Stromal cell of bone marrow (primary cell): ENCODE measurements at places on chromosomes 4 and X.
A peak's percentile ranks its signal among the peaks of the same experiment; 100 is the strongest.

DNA sequence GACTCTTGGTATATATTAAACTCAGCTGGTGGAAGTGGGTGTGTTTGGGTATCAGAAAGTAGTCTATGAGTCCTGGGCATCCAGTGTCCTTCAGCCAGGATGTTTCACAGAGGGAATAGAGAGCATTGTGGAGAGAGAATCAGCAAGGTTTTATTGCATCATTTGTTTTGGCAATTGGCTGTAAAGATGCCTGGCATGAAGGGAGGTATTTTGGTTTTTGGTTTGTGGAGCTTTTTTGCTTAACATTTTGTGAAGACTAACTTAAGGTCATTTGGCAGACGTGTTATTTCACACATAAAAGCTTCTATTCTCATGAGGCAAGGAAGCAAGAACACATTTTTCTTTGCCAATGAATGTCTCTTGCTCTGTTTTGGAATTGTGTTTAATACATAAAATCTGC, 71.1 kb downstream of the DCLK2 start:
- peak; percentile 23 for DNase-seq

DNA sequence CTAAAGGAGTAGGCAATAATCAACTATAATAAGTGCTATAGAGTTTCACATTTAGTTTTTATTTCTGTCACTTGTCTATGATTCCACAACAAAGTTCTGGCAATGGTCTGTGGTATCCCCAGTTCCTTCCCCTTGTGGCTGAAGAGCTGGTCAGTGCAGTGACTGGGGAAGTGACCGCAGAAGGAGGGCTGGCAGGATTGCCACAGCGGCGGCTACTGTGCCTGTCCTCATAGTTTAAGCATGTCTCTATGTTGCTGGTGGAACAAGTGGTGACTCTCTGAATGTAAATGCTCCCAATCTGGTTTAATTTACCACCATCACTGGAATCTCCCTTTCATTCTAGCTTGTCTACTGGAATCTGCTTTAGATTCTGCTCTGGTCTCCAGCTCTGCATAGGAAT, 170.6 kb upstream of the GK2 start:
- DNase-seq = no peak

- DNase-seq = no peak
Observed at GRCh38 chr4:170003071-170004070, 22.8 kb downstream of the MFAP3L start.

- DNase-seq = no peak
Observed at GRCh38 chrX:103663981-103664762, 22.3 kb downstream of the MORF4L2 start.

DNA sequence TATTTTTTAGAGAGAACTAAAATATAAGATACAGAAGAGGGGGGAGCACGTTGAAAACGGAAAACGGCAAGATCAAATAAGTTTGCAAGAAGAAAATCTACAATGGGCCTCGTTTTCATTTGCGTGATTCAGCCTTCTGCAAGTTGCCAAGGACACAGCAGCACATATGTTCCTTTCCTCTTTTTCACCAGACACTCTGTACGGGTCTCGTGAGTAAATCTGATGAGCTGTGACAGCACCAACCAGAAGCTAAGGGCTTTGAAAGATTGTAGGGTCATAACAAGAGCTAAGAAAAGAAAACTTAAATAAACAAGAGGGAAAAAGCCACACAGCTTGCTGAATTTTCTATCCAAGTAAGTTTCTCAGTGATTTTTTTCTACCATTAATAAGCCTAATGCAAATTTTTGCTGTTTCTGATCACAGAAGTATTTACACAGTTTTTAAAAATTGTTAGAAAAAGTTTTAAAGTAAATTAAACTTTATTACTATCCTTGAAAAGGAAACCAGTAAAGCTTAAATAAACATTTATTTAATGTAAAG, 63.4 kb downstream of the SCML2 start:
- no peak for DNase-seq

- no peak for DNase-seq
Observed at GRCh38 chrX:22109442-22109841, 77.3 kb downstream of the PHEX start.

DNA sequence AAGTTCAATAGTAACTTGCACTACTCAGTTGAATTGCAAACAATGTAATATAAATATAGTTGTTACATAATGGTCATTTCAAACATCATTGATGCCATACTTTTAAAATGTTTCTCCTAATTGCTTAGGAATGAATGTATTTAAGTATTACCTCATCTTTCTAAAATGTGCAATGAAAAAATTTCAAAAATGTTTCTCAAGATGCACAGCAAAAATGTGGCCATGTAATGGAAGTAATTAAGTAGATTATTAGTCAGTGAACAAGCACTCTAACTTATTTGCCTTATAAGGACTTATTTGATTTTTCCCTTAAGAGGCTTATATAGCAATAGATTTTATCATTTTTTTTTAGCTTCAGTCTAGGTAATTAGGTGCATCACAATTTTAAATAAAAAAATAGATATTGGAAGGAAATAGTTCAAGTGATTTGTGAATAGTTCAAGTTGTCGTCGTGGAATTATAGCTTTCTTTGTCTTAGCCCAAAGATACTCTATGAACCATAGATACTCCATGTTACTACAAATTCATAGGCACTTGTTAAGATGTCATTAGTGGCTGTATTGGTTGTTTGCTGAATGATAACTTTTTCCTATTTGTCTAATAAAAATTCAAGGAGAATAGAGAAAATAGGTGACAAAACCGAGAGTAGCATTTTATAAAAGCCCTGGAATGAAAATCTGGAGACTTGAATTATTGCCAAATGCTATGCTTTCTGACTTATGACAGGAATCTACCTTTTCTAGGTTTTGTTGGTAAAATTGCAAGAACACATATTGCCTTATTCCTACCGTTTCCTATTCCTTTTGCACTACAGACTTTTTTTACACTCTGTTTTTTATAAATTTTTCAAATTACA, 118.5 kb downstream of the TLL1 start:
- DNase-seq = no peak

- DNase-seq = no peak
Observed at GRCh38 chr4:76611616-76612207, 176.7 kb downstream of the SHROOM3 start.

GRCh38 chrX:135505351-135505750, 15.1 kb upstream of the INTS6L start:
- no peak for DNase-seq

GRCh38 chrX:13059637-13060499, 15.4 kb upstream of the FAM9C start:
- DNase-seq = peak; percentile 70

GRCh38 chr4:74628852-74629620, 165.3 kb downstream of the BTC start:
- no peak for DNase-seq

GRCh38 chr4:146121757-146122156, 53.8 kb upstream of the LSM6 start:
- DNase-seq = no peak

- DNase-seq = no peak
Observed at GRCh38 chrX:2224161-2224560, 276.6 kb downstream of the DHRSX start.

DNA sequence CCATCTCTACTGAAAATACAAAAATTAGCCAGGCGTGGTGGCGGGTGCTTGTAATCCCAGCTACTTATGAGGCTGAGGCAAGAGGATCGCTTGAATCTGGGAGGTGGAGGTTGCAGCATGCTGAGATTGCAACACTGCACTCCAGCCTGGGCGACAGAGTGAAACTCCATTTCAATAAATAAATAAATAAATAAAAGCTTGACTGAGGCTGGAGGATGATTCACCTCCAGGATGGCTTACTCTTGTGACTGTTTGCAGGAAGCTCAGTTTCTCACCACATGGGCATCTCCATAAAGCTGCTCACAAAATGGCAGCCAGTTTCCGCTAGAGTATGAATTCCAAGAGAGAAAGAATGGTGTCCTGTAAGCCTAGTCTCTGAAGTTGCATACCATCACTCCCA, 191.7 kb upstream of the EDNRA start:
- no peak for DNase-seq

GRCh38 chrX:18210470-18210869, 10.2 kb downstream of the BEND2 start:
- DNase-seq = peak; percentile 2

DNA sequence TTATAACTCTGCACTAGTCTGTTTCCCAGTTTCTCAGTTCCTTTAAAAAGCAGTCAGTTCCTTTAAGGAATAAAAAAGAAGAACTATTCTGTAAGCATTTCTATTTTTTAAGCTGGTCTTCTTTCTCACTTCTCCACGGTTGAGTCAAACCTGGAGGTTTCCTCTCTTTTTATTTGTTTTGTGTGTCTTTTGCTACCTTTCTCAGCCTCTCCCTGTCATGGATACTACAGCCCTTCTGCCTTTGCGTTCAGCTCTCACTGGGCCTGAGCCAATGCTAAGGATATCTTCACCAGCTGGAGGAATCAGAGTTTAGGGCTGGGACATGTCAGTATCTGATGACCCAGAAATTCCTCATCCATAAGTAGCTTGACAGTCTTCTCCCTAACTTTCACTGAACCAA, 49.7 kb upstream of the PRKX start:
- no peak for DNase-seq

- no peak for DNase-seq
Observed at GRCh38 chrX:25004040-25004439, 11.7 kb downstream of the ARX start.

DNA sequence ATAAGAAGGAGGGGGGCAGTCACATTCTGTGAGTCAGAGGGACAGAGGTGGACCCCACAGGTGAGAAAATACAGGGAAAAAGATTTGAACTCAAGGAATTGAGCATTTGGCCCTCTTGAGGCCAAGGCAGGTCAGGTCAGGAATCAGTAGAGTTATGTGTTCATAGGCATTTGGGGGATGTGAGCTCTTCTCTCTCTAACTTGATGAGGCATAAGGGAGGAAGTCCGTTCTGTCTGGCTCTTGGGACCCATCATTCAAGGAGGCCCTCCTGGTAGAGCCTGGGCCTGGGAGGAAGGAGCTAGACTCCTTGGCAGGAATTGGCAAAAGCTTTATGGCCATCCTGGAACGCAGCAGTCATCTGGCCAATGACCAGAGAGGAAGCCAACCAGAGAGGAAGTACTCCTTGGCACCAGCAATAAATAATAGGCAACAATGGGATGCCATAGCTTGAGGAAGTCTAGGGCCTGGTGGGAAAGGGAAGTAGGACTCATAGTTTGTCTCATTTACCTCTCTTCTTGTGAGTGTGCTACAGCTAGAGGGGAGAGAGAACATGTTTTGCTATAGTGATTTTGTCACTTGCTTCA, 53.0 kb downstream of the MSN start:
- DNase-seq = no peak

DNA sequence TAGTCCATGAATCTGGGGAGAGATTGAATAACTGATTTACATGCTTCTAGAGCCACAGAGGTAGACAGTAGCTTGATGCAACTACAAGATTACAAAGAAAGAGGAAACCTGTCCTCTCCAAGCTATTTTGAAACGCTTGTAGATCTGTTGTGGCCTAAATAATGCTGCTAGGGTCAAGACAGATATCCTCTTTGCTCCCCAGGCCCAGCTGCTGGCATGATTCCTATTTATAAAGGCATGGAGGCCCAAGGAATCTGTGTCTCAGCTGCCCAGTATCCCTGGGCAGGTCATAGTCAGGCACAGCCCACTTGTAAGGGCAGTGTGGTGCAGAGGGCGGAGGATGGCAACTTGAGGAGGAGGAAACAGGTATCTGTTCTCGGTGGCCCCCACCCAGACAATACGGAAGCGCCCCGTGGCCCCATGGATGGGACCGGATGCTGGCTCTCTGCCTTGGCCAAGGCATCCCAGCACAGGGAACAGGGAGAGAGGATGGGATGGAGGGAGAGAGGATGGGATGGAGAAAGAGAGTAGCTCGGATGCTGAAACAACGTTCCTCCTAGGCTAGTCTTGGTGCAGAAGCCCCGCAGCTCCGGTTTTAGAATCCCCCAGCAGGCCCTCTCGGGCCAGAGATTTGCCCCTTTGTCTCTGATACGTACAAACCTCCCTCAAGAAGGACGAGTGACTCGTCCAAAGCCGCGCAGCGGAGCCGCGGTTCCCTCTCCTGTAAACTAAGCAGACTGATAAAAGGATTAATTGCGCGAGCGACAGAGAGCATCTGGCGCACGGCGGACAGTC, 767 bp upstream of the SMIM20 start:
- DNase-seq = no peak

DNA sequence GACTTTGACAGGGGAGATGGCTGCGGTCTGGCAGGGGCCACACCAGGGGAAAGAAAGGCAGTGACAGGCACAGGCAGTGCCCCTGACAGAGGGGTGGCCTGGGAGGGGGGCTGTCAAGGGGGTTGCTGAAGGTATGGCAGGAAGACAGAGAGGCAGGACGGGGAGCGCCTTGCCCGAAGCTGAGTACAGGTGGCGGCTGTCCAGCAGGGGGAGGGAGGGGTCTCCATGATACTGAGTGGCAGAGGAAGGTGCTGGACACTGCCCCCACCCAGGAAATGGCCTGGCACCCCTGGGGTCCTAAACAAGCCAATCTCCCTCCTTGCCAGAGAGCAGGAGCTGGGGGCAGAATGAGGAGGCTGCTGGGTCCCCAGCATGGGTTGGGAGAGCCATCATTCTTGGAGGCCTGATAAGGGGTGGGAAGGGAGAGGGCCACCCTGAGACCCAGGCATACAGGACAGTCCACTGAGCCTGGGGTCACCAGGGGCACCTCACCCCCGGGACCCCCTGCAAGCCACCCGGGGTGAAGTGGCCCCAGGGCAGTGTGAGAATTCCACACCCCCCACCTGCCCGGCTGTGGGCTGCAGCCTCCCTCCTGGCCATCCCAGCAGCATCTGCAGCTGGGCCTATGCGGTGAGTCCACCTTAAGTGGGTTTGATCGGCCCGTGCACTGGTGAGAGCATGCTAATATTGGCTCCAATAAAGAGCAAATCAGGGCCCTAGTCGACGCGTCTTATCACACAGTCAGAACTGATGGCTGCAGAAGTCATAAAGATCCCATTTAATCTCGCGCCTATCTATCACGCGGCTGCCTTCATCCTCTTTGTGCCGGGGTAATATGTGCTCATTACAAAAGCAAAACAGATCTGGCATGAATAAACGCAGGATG, 108.5 kb downstream of the FAM53A start:
- no peak for DNase-seq

DNA sequence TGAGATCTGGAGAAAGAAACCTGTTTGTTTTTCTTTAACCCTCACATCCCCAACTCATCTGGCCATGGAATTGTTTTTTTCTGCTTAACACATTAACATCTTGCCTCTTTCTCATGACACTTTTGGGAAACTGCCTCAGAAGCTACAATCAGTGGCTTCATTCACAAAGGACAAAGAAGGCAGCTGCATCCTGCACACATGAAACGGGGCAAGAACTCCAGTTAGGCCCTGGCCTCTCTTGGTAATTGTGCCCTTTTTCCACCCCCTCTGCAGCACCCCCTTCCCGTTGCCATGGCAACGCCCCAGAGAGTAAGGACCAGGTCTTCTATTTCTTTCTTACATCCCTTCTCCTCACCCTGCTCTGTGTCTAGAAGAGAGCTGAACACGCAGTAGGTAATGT, 103.4 kb downstream of the PDGFRA start:
- DNase-seq = no peak

DNA sequence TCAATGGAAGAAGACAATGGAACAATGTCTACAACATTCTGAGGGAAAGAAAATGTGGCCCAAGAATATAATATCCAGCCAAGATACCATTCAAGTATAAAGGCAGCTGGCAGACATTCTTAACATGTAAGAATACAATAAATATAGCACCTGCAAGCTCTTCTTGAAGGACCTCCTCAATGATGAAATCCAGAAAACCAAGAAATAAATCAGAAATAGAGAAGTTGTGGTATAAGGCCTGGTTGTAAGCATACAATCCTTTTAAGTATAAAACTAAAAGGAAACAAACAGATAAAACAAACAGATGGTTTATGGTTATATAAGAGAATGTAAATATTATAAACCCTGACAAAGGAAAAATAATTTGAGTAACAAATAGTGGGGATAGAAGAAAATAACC, 33.4 kb downstream of the SYTL4 start:
- DNase-seq = no peak
